MV-4-11 (cell line): ENCODE measurements at places on chromosomes 3 and 15.

DNA sequence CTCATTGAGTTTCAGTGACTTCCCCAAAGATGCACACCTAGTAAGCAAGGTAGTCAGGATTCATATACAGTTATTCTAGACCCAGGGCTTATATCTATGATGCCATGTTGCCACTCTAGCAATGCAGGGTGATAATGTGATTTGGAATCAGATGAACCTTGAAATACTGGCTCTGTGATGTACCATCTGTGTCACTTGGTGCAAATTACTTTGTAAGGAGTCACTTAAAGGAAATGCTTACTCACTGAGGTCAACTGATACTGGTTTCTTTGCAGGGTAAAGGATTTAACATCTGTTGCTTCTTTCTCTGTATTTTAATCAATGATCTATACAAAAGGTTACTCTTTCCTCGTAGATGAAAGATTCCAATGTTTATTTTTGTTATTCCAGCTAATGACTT, 10.8 kb downstream of the ASB14 start:
- DNase-seq: peak; percentile 11

DNA sequence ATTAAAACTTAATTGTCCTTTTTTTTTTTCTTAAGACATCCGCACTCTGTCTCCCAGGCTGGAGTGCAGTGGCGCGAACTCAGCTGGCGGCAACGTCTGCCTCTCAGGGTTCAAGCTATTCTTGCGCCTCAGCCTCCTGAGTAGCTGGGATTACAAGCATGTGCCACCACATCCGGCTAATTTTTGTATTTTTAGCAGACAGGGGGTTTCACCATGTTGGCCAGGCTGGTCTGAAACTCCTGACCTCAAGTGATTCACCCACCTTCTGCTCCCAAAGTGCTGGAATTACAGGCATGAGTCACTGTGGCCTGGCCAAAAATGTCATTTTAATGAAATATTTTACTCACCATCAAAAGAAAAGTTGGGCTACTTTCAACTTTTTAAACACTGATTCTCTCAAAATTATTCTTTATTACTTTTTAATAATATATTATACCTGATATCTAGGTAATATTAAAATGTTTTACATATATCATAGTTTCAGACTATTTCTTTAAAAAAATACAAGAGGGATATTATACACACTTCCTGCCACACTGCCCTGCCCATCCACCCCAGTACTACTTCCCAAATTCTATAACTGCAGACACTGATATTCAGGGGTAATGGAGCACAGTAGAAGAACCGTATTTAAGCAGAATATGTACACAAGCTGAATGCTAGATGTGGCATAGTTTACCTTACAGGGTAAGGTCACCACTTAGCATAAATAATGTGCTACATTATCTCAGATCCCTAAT, 723.9 kb upstream of the ZNF385D start:
- DNase-seq: peak; percentile 94

- no peak for DNase-seq
Observed at GRCh38 chr3:140920029-140920428, 21.6 kb upstream of the SLC25A36 start.

- no peak for DNase-seq
Observed at GRCh38 chr3:119769394-119770149, 12.3 kb upstream of the NR1I2 start.

GRCh38 chr3:15204005-15204404, 2.0 kb upstream of the CAPN7 start:
- DNase-seq: no peak

DNA sequence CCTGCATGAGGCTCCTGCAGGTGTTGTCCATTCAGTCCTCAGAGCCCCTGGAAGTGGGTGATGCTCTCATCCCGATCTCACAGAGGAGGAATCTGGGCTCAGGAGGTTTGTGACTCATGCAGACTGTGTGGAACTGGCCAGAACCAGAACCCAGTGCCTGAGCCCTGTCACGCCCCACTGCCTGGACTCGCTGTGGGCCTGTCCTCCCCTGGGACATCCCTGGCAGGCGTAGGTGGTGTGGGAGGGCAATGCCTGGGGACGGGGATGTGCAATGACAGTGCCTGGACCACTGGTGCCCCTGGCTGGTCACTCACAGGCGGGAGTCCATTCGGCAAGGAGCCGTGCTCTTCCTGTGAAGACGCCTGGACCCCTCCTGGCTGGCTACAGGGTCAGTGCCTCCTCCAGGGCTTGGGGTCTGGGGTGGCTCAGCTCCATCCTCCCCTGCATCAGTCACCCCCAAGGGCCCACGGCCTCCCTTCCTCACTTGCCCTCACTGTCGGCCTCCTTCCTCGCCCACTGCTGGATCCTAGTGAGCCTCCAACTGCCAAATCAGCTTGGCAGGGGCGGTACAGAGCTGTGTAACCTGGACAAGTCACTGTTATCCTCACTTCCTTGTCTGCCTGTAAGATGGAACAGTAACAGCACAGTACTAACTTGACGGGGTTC, 14.9 kb downstream of the PSTPIP1 start:
- DNase-seq: no peak

GRCh38 chr15:64574301-64575017, 114.1 kb downstream of the ZNF609 start:
- DNase-seq: no peak
